NCI-H1105 (cell line): ENCODE measurements at places on chromosomes 12 and 14.
A peak's percentile ranks its signal among the peaks of the same experiment; 100 is the strongest.

GRCh38 chr14:72000907-72001306, 68.7 kb downstream of the RGS6 start:
- DNase-seq = no peak

DNA sequence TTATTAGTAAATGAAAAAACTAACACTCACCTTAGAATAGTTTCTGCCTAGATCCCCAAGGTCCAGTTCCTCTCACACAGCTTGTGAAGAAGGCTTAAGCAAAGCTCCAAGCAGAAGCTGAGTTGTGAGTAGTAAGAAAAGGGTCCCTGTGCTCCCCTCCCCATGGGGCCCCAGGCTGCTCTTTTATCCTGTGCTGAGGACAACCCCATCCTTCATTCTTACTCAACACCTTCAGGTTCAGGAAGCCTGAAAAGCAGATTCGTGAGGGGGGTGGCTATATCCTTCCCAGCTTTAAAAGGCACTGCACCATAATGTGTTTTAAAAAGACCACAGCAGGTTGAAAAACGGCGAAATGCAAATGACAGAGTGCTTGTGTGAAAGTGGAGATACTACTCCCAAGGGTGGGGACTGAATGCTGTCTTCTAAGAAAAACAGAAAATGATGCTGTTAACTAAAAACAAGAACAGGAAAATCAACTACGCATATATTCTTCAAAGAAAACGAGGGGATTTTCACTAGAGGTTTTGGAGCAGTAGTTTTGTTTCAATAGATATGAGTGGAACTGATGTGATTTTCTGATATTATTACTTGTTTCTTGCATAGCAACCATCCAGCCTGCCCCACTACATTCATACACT, 182.7 kb downstream of the KTN1 start:
- DNase-seq = no peak

DNA sequence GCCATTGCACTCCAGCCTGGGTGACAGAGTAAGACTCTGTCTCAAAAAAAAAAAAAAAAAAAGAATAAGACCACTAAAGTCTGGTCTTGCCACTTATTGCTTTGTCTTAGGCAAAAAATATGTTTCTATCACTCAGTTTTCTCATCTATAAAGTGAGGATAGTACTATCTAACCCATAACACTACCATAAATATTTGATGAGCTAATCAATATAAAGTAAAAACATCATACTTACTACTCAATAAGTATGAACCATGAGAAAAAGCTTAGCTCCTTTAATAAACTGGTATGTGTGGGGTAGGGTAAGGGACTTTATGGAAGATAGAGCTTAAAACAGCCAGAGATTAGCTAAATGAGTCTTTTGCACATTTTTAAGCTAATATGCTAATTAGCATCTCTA, 85.5 kb downstream of the GXYLT1 start:
- no peak for DNase-seq

- DNase-seq = no peak
These were observed 35.7 kb downstream of the HIGD1C start for GRCh38 chr12:50988051-50988450.

- no peak for DNase-seq
These were observed 233.6 kb upstream of the RGS6 start for GRCh38 chr14:71698673-71699072.

DNA sequence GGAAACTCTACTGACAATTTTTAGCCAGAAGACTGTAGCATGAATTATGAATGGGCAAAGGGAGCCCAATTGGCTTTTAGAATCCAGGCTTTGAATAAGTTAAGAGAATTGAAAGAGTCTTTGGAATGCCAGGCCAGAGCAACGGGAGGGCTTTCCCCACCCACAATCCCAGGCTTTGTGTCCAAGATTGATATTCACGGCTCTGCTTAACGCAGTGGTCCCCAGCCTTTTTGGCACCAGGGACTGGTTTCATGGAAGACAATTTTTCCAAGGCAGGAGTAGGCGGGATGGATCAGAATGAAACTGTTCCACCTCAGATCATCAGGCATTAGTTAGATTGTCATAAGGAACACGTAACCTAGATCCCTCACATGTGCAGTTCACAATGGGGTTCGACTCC, 79.6 kb downstream of the EPS8 start:
- DNase-seq = no peak

DNA sequence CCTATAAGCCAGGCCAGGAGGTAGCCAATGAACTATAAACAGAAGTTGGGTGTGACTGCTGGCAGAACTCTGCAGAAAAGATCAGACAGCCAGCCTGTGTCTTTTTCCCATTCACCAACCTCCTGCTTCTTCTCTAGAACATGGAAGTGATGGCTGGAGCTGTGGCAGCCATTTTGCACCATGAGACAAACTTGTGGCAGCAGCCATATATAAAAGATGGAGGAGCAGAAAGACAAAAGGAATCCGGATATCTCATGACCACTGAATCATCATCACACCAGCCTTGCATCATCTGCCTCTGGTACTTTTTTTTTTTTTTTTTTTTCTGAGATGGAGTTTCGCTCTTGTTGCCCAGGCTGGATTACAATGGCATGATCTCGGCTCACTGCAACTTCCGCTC, 8.7 kb downstream of the BEGAIN start:
- no peak for DNase-seq

GRCh38 chr12:70074510-70074909, 168.7 kb upstream of the CNOT2 start:
- no peak for DNase-seq

- no peak for DNase-seq
These were observed 104.2 kb downstream of the ST8SIA1 start for GRCh38 chr12:22230280-22230794.

DNA sequence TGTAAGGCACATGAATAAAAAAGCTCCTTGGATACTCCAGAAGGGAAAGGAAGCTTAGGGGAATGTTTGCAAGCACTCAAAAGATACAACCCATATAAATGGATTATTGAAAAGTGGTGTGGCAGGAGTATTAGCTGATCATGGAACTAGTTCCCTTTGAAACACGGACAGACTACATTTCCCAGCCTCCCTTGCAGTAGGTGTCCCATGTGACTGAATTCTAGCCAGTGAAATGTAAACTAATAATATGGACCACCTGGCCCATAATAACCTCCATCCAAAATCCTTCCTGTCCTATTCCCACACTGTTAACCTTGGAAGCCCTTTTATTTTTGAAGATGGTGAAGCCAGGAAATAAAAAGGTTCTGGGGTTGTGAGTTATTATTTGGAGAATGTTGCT, 242.3 kb downstream of the SUDS3 start:
- no peak for DNase-seq

DNA sequence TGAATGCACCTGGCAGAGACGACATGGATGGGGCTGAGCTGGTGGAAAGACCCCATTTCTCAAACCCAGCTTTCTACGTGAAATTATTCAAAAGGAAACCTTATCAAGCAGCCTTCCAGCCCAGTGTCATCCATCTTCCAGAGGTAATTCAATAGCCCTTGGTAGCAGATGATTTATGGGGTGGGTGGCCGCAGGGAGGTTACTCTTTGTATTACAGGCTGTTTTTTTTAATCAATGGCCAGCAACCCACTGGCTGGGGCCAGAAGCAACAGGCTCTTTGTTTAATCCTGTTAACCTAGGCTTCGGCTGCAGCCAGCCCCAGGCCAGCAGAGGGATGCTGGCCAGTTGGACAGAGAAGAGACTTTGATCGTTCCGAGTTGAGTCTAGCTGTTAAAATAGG, 139.8 kb upstream of the SRRM4 start:
- DNase-seq = no peak

DNA sequence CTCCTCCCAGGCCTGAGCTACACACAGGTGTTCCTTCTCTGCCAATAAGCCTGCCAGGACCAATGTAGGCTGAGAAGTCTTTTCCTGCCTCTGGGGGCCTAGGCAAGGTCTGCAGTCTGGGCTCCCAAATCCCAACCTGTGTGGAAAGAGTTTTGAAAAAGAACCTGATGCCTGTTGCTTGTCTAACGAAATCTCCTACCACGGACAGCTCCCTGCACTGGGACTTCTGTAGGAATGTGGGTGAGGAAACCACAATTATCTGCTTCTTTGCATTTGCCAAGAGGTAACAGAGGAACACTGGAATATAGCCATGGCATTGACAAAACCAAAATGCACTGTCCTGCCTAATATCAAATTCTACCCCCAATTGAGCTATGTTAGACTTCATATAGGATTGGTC, 877.0 kb upstream of the TMEM132C start:
- DNase-seq = no peak

DNA sequence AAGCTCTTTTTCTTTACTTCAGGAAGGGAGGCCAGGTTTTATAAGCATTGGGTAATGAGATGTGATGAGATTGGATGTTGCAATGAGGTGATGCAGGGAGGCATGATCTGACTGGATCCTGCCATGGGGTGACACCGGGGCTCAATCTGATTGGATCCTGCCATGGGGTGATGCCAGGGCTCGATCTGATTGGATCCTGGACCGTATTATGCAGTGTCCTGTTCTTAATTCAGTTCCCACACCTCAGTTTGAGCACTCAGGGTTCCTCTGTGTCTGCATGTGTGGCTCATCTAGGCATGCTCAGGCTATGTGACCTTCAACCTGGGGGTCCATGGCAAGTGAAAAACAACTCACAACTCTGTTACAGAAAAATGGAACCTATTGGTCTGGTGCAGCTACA, 166.4 kb downstream of the SLC15A4 start:
- DNase-seq = no peak

GRCh38 chr14:100054316-100055075, 10.7 kb upstream of the EVL start:
- DNase-seq = no peak

DNA sequence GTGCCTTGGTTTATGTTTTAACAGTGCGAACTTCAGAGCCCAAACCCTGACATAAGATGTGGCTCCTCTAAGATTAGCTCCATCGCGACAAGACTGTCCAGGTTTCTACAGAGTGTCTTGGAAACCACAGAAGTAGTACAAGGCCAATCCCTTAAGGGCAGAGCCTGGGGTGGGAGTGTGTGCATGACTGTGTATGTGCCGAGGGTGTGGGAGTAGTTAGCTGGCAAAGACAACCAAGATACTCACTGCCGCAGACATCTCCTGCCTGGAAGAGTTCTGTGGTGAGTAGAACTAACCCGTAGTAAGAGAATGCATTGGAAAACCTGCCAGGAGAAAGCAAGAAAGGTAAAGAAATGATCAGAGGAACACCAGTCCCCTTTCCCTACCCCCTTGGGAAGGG, 54.1 kb downstream of the DAO start:
- no peak for DNase-seq

- DNase-seq = no peak
These were observed 272.0 kb downstream of the RPAP3 start for GRCh38 chr12:47433876-47434275.

GRCh38 chr14:27435923-27436670, 838.3 kb upstream of the NOVA1 start:
- no peak for DNase-seq

DNA sequence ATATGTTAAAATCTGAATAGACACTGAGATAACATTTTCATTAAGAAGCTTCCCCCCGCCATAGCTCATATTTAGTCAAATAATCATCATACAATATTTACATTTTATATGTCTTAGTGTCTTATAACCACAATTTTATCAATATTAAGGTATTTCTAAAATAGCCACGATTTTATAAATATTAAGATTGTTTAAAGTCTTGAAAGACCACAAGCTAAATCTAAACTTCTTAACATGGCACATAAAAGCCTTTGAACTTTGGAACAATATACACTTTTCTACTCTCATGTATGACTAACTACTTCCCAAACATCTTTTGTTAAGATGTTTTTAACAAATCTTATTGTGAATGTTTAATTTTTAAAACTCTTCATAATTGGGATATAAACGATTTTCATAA, 6.5 kb downstream of the USP44 start:
- no peak for DNase-seq

- DNase-seq = no peak
These were observed 599.9 kb upstream of the MDGA2 start for GRCh38 chr14:48275301-48275700.

- no peak for DNase-seq
These were observed 103.9 kb upstream of the TMEM132D start for GRCh38 chr12:130007771-130008170.

DNA sequence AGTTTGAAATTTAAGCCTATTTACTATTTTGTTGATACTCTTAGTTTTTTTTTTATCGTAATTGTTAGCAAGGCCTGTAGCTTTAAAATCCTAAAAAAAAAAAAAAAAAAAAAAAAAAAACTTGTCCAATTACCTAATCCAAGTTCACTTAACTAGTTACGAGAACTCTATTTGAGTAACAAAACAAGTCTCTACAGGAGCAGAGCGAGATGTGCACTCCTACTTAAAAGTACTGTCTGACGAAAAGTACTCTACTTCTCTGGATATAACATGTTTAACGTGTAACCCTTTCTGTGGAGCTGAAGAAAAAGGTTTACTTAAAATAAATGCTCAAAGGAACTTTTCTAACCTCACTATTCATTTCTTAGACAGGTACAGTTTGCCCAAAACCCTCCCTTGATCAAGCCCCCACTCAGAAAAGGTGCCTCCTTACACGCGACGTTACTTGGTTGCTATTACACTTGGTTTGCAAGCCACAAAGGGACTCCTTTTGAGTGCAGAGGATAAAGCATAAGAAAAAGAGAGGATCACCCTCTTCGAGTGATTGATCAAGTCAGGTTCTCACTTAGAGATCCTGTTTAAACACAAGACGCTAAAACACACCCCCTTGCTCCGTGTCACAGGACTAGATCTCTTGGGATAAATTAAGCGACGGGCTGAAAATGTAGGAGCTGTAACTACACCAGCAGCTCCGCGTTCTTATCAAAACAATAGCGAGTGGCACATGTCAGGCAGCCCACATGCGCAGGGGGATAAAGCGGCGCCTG, 2.2 kb downstream of the BAZ1A start:
- no peak for DNase-seq

DNA sequence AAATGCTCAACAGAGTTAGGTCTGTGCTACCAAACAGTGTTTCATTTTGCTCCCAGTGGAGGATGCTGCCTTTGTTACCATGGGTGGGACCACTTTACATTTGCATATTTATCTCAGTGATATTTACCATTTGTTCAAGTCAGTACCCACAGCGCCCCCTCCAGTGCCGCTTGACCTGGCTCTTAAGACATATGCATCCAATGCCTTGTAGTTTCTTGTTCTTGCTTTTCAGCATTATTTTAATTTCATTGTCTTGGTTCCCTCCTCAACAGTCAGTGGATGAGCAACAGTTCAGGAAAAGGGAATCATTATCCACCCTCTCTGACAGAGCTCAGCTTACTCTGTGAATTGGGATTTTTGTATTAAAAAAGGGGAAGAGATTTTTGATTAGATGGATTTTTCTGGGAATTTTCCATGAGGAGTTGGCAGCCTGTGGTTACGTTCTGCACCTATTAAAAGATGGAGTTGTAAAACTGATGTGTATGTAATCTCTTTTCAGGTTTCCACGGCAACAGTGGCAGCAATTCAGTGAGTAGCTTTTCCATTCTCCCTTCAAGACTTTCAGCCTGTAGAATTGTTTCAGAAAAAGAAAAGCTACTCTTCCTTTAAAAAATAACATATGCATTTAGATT, 240.5 kb upstream of the DAAM1 start:
- DNase-seq = peak; percentile 0

DNA sequence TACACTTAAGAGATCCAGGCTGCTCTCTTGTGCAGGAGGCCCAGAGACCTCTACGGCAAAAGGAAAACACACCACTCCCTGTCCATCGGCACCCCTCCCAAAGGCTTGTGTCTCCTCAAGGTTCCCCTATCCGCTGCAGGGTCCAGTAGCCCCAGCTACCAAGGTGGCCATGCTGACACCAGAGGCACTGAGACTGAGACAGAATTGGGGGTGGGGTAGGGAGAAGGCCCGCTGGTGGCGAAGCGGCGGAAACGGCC, 590 bp downstream of the DDIT3 start:
- DNase-seq = no peak

- peak; percentile 71 for DNase-seq
These were observed 858 bp upstream of the KCNA1 start for GRCh38 chr12:4908684-4909409.
